ENCODE measurements at places on chromosomes 13 and 19.

- no peak for DNase-seq
Measured at GRCh38 chr19:39030854-39031367, 1.4 kb downstream of the FBXO27 start.

GRCh38 chr19:480016-480855, 16.1 kb upstream of the MADCAM1 start:
- no peak for DNase-seq

GRCh38 chr13:111184458-111185401, 69.6 kb downstream of the ARHGEF7 start:
- DNase-seq = peak; percentile 14

- no peak for DNase-seq
Measured at GRCh38 chr19:3808420-3809143, 22.4 kb upstream of the MATK start.

GRCh38 chr13:21458451-21458812, 671 bp downstream of the ZDHHC20 start:
- DNase-seq = peak; percentile 44

DNA sequence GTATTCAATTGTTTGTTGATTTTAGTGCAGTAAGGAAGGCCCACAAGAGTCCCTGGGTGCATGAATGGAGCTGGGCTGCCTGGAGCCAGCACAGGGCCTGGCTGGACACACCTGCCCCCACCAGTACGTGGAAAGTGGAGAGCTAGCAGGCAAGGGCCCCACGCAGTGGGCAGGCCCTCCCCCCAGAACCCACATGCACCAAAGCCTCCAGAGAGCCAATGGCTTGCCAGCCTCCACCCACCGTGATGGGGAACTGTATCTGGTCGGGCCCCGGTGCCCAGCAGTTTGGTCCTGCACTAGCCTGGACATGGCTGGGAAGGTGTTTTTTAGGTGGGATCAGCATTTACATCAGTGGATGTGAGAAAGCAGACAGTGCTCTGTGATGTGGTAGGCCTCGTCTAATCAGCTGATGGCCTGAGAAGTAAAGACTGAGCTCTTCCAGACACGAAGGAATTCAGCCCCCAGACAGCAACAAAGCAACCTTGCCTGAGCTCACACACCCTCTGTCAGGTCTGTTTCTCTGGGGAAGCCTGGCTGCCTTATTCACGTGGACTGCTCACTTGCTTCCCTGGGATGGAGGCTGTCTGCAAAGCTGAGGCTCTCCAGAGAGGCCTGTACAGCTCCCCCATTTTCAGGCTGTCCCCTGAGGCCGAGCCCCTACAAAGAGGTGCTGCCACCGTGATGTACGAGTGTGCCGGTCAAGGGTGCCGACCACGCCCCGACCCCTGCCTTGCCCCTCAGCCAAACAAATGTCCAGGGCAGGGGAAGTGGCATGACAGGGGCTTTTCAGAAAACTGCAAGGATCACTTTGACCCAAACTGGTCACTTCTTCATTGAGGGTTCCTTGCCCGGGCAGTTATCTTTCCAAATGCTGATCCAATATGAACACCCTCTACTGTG, 27.5 kb downstream of the RAB20 start:
- no peak for DNase-seq

- DNase-seq = no peak
Measured at GRCh38 chr19:3814648-3815047, 28.5 kb upstream of the MATK start.

- DNase-seq = no peak
Measured at GRCh38 chr13:25971047-25971446, 80.8 kb downstream of the SHISA2 start.

GRCh38 chr19:49701271-49701786, 10.4 kb downstream of the CPT1C start:
- no peak for DNase-seq

DNA sequence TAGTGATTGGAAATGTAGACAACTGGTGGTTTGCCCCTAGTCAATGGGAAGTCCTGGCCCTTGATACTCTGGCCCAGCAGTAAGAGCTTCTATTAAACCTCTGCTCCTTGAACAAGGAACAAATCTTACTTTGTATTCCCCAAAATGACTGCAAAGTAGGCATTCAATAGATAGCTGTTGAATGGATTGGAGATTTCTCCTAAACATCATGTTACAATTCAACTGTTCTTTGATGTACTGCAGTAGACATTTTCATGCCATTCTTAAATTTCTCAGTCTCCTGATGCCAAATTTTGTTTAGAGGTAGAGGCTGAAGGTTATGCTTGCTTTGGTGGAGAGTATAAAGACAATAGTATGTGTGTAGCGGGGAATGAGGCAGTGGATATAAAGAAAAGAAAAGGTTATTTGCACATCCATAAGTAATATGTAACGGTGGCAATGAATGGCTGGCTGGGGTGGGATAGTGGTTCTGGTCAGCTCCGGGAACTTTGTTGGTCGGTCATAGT, 12.8 kb downstream of the MIR17HG start:
- DNase-seq = no peak

- DNase-seq = no peak
Measured at GRCh38 chr19:48405850-48406249, 12.4 kb downstream of the GRIN2D start.

DNA sequence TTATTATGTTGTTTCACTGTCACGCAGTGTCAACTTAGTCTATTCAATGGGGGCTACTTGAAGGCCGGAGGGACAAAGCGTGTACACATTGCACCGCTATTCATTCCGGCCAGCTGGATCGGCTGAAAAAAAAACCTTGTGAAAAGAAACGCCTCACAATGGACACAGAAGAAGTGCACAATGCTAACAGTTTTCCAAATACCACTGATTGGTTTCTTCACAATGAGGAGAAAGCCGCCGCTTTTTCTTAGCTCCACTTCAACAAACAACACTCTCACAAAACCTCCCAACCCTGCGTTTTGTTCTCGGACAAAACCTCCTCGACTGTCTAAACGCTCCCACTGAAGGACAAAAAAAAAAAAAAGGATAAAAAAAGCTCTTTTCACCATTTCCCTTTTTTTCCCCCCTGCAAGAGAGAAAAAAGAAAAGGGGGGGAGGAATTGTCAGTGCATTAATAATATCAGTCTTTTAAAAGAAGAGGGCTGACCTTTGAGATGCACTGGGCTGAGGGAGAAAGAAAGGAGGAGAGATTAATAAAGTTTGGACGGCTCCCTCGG, 5.4 kb downstream of the SOX21 start:
- no peak for DNase-seq

DNA sequence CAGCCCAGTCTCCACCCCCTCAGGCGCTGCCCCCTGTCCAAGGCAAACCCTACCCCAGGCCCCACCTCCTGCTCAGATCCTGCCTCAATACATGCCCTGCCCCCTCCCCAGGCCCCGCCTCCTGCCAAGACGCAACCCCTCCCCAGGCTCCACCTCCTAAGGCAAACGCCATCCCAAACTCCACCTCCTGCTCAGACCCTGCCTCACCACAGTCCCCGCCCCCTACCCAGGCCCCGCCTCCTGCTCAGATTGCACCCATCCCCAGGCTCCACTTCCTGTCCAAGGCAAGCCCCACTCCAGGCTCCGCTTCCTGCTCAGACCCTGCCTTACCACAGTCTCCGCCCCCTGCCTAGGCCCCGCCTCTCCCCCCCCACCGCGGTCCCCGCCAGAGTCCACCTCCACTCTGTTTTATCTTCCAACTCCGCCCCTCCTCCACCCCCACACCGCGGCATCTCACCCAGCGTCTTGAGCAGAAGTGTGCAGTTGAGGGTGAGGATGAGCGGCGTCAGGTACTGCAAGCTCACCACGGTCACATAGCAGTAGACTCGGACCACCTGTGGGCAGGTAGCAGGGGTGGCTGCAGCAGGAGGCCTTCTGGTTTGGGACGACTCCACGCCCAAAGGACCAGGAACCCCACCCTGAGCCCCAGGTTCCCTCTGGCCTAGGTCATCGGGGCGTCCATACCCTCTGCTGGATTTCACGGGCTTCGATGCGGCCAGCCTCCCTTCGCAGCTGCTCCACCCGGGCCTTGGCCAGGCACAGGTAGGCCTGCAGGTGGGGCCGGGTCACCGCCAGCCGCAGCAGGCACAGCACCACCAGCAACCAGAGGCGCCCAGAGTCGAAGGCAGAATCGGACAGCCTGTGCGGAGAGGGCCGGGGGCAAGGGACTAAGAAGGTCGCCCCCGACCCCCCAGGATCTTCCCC, 17.7 kb downstream of the TMEM161A start:
- DNase-seq = no peak

- DNase-seq = no peak
Measured at GRCh38 chr13:34647379-34648150, 294.5 kb upstream of the NBEA start.

GRCh38 chr19:7450243-7451223, 38.3 kb downstream of the PEX11G start:
- DNase-seq = no peak

GRCh38 chr19:17245535-17245984, at the start of gene NR2F6:
NR2F6 (minus strand) TSS chr19:17245919; CDS start chr19:17245220, 699 bp downstream.
- DNase-seq = no peak

DNA sequence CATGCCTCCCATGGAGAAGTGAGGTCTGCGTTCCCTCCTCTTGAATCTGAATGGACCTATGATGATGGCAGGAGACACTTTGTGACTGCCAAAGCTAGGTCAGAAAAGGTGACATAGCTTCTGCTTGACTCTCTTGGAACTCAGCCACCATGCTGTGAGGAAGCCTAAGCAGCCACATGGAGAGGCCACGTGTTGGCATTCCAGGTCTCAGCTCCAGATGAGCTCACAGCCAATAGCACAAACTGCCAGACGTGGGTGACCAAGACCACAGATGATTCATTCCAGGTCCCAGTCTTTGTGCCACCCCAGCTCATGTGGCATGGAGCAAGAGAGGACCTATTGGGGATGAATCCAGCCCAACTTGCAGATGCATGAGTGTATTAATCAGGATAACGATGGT, 8.7 kb upstream of the GGACT start:
- no peak for DNase-seq
